Heart left ventricle (tissue), 16 donors: ENCODE measurements at places on chromosomes 6 and 20. TPM values are rescaled to one million over a fixed set of nuclear protein-coding genes. Genes with fewer than 3 reads are reported as not detected.

Gene METTL24
- 1.8 TPM for total RNA-seq

DNA sequence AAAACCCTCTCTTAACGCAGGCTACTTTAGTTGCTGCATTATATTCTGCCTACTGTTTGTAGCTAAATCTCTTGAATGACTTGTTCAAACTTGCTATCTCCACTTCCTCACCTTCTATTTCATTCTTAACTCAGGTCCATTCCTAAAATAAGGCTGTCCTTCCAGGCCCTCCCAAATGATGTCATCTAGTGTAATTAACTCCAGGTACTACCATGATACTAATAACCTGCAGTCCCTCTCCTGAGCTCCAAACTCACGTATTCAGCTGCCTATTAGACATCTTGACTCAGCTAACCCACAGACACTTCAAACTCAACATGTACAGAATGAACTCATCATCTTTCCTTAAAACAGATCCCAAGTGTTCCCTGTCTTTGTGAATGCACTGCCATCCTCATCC, 10.5 kb upstream of the TOP1 start:
- DNase-seq: no peak

GRCh38 chr6:51613558-51613957, 473.9 kb downstream of the PKHD1 start:
- DNase-seq: no peak

Gene GJA1
- total RNA-seq: 358 TPM

GRCh38 chr6:105459049-105459448, 56.2 kb upstream of the PREP start:
- no peak for DNase-seq

- DNase-seq: no peak
These were observed 157.1 kb upstream of the SHLD1 start for GRCh38 chr20:5592823-5593739.

GRCh38 chr20:19440660-19441527, 228.5 kb downstream of the SLC24A3 start:
- DNase-seq: no peak

GRCh38 chr6:43951063-43951755, 176.0 kb downstream of the MRPL14 start:
- peak; percentile 58 for DNase-seq

GRCh38 chr20:54123587-54124180, 50.1 kb downstream of the CYP24A1 start:
- DNase-seq: no peak

DNA sequence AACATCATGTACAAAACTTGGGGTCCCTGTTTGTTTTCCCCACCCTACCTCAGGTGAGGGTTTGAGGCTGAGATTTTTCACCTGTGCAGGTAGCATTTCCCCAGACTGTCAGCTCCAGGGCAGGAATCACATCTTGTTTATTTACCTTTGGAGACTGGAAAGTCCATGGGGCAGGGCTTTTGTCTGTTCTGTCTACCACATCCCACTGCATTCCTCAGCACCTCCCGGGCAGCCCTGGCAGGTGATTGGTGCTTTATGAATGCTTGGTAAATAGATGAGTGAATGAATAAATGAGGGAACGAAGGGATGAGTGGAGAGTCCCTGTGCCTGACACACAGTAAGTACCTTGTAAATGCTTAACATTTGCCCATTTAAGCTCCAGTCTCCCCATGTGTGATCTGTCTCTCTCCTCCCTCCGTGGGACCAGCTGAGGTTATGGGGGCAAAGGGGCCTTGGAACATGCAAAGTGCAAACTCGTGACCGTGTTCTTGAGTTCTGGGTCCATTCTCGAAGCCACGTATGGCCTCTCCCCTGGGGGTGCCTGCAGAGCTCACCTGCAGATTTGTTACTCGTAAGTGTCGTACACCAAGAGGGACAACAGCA, 69.7 kb upstream of the PMEPA1 start:
- DNase-seq: no peak

Gene EYA2
- 4.2 TPM for total RNA-seq

Gene HAO1
- total RNA-seq: 0.17 TPM

GRCh38 chr6:46876126-46876525, 45.6 kb downstream of the ADGRF5 start:
- DNase-seq: peak; percentile 54

GRCh38 chr6:7087066-7087465, 20.7 kb upstream of the RREB1 start:
- DNase-seq: no peak

Gene C20orf202
- 0.32 TPM for total RNA-seq

DNA sequence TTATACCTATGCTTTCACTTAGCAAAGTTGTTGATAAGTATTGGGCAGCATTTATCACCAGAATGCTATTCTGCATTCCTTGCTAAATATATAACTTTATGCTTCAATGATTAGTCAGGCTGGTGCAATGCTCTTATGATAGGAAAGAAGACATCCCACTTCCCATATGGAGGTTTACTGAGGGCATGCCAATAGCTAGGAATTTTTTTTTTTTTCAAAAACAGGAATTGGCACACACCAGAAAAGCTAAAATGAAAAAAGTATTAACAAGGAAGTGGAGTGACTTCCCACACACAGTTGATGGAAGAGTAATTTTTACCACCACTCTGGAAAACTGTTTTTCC, 90.8 kb downstream of the FRK start:
- no peak for DNase-seq

Gene LINC00237
- not detected for total RNA-seq

Gene C20orf96
- 4.5 TPM for total RNA-seq

DNA sequence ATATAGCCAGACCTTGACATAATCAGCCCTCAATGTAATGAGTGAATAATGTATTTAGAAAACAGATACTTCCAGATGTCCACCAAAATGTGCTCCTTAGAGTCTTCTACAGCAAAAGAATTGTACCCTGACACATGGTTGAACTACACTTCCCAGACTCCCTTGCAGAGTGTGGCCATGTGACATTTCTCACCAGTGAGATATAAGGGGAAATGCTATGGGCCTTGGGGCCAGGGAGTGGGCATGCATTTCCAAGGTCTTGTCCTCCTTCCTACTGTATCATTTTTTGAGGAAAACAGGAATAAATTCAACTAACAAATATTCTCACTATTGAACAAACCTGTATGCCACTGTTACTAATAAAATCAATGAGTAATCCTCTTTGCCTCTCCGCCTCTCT, 211.4 kb upstream of the SMLR1 start:
- DNase-seq: no peak

DNA sequence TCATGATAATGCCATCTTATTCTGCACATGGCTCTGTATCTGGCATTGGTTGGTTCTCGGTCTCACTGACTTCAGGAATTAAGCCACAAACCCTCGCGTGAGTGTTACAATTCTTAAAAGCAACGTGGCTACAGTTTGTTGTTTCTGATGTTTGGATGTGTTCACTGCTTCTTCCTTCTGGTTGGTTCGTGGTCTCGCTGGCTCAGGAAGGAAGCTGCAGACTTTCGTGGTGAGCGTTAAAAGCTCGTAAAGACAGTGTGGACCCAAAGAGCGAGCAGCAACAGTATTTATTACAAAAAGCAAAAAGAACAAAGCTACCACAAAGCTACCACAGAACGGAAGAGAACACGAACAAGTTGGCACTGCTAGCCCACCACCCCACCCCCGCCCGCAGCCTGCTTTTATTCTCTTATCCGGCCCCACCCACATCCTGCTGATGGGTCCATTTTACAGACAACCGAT, 51.1 kb downstream of the MYLIP start:
- no peak for DNase-seq

DNA sequence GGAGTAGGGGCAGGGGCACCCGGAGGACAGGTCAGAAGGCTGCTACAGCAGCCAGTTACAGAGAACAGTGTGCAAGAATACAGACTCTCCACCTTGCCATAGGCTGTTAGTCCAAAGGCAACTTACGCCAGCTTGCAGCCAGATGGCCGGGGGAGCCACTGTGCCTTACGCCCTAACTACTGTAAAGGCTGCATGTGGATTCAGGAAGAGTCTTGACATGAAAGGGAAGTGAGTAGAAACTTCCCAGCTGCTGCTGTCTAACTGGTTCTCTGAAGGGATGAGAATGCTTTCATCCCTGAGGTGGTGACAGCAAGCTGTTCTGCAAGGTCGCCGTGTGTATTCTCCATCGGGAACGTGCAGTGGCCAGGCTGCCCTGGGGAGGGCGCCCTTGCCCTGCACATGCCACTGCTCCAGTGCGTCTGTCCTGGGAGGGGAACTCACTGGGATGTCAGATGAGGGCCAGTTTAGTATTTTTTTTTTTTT, 46.1 kb downstream of the LYRM4 start:
- peak; percentile 52 for DNase-seq

GRCh38 chr6:142478117-142478516, 176.3 kb downstream of the ADGRG6 start:
- no peak for DNase-seq

DNA sequence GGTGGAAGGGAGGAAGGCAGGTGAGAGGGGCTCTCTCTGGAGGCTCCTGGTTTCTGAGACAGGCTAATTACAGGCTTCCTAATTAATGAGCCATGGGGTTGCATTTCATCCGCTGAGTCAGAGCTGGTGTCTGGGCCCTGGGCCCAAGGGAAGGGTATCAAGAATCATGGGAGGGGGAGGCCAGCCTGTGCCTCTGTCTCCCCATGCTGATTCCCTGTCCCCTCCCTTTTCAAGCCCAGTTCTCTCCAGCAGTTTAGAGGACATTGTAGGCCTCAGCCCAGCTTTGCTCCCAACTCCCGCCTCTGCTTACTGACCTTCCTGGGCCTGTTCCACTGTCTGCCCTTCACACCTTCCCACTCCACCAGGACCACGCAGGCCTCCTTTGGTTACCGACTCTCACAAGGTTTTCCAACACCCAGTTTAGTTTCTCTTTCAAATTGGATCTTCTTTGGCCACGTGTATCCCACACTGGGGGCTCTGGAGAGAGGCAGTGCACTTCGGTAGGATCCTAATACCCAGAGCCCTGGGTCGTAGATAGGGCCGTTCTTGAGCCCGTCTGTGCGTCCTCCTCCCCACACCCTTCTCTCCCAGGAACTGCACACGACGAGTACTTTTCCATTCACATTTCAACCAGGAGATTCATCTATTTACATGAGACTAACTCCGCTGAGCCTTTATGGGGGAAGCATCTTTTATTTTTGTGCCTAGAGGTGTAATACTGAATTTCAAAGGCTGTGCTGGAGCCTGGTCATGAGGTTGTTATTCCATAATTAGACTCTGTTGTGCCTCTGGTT, 18.2 kb upstream of the AVP start:
- DNase-seq: no peak

DNA sequence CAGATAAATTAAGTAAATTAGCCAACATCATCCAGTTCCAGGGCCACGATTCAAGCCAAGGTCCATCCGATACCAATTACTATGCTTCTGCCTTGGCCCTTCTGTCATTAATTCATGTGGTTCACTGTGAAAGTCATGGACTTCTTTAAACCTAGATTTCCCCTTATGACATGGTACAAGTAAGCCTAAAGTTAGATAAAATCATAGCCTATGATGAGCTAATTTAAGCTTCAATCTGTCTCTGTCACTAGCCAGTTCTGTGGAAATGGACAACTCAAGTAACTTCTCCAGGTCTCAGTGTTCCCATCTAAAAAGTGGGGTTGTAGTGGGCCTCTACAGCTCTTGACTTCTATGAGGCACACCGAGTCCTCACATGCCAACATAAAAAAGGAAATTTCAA, 225.5 kb upstream of the MARCKS start:
- DNase-seq: no peak

Gene LY6G6F
- not detected for total RNA-seq

- DNase-seq: no peak
These were observed 115.6 kb upstream of the FERMT1 start for GRCh38 chr20:6238421-6238820.

GRCh38 chr6:130756824-130757223, 70.4 kb upstream of the SMLR1 start:
- DNase-seq: no peak

DNA sequence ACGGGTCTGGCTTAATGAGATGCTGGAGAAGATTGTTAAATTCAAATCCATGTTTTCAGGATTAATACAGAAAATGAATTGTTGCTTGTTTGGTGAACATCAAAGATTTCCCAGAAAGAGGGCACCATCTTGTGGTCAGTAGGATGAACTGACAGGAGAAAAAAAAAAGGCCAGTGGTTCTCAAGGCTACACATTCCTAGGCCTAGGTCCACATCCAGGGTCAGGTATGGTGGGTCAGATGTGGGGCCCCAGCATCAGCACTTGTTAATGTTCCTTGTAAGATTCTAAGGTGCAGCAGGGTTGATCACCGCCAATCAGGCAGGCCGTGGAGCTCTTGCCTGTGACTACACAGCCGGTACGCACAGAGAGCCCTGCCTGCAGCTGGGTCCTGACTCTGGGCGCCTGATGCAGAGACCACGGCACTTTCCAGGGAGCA, 34.0 kb upstream of the FOXO3 start:
- DNase-seq: no peak

- DNase-seq: no peak
These were observed 558 bp downstream of the LINC00237 start for GRCh38 chr20:21105429-21106170.

GRCh38 chr6:2734488-2735166, 16.1 kb downstream of the MYLK4 start:
- no peak for DNase-seq

DNA sequence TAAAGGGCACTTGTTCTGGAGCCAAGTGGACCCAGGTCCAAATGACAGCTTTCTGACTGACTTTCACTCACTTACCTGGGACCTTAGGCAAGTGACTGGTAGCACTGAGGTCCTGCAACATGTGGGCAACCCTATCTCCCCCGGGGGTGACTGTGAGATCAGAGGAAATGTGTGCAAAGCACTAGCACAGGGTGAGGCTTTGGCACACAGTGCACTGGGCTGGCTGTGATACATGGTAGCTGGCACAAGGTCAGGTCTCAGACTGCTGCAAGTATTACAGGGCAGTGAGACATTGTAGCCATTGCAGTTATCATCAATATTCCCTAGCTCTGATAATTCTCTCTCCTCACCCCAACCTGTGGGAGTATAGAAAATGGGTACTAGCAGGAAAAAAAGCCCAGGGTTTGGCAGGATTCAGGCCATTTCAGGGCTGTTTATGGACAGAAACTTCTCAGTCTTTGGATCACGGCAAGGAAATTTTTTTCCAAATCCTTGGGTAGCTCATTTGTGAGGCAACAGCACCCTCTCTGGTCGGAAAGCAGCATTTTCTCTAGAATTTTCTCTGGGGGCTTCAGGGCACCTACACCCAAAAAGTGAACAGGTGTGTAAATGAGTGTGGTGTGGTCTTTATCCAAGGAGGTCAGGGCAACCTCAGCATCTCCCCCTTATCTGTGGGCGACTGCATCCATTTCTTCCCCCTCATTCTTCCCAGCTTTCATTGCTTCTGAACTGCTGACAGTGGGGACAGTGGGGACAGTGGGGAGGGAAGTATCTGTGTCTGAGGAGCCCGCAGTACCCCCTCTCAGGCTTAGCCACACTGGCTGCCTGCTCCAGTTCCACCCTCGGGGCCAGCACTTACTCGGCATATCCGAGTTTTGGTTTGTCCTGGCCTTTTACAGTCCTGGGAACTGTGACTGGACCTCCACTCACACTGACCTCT, 148.7 kb upstream of the PHACTR3 start:
- no peak for DNase-seq

GRCh38 chr6:78533426-78533825, 333.9 kb upstream of the IRAK1BP1 start:
- DNase-seq: no peak

- no peak for DNase-seq
These were observed 972.7 kb downstream of the PRIM2 start for GRCh38 chr6:58290177-58290576.

Gene FAM83D
- total RNA-seq: 0.54 TPM
